ENCODE measurements at places on chromosomes 5 and 9.

GRCh38 chr9:92404042-92404836 is at the start of gene OGN:
OGN (minus strand) TSS chr9:92404578; CDS start chr9:92403407, 1,171 bp downstream.
- DNase-seq = no peak

- no peak for DNase-seq
Observed at GRCh38 chr5:1660001-1660400, 136.2 kb upstream of the LPCAT1 start.

DNA sequence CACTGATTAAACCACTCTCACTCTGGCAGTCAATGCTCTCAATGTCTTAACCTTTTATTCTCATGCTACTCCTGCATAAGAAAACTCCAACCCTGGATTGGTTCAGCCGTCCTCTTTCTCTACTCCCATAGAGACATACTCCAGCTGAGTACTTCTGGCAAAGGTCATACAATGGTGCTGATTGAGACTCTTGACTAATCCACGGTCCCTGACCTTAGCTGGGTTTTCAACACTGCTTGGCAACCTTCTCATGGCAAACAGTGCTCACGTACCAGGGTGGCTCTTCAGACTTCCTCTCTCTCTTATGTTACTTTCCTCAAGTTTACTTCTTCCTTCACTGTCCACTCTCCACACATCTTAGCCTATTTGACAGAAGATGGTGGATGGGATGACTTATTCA is 347.6 kb downstream of the RAB3C start:
- no peak for DNase-seq

GRCh38 chr9:120929229-120929791 is 2.7 kb upstream of the TRAF1 start:
- no peak for DNase-seq

DNA sequence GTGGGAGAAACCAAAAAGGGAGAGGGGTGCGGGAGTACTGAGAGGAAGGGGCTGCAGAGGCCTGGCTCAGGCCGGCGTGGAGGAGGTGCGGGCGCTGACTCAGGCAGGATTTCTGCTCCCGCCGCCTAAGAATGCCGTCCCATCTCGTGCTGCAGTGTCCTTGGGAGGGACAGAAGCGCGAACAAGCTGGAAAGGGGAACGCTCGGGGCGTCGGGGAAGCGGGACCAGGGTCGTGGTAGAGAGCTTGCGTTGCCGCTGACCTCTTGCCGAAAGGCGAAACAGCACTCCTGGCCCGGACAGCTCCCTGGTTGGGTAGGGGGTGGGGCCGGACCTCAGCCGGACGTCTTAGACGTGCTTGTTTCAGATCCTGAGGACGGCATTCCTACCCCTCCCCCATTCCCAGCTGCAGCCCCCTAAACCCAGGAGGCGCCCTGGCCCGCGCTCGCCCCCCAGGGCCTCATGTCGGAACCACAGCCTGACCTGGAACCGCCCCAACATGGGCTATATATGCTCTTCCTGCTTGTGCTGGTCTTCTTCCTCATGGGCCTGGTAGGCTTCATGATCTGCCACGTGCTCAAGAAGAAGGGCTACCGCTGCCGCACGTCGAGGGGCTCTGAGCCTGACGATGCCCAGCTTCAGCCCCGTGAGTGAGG is 1.1 kb downstream of the RELL2 start:
- DNase-seq = peak; percentile 47

DNA sequence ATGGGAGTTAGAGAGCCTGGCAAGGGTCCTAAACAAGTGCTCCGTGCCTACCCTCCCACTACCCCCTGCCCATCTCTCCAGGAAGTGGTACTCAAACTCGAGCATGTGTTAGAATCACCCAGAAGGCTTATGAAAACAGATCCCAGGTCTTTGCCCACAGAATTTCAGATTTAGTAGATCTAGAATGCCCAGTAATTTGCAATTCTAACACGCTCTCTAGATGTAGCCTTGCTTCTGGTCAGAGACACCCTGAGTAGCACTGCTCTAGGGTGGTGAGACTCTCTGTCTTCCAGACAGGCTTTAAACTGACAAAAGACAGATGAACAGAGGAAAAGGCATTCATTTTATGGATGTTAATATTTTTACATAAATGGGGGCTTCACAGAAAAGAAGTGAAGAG is 20.7 kb upstream of the ERMP1 start:
- no peak for DNase-seq

DNA sequence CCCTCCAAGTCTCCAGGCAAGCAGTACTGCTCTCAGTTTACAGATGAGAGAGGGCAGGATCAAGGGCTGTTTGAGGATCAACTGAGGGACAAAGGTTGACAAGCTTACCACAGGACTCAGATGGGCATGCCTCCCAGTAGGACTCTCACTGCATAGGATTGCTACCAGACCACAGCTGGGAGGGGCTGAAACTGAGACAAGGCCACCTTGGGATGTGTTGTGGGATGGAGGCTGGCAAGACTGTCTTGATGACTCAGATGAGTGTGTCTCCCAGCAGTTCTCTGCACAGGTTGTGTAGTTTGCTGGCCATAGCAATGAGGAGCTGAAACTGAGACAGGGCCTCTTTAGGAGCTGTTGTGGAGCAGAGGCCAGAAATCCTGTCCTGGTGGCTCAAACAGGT is 222.2 kb upstream of the IRX1 start:
- DNase-seq = no peak

Measured in uterus (tissue), 4 donors.